GM13976 (cell line): ENCODE measurements at places on chromosomes 4 and X.
A peak's percentile ranks its signal among the peaks of the same experiment; 100 is the strongest.

- DNase-seq, result no peak
Measured at GRCh38 chr4:7625071-7625470, 190.3 kb upstream of the PSAPL1 start.

DNA sequence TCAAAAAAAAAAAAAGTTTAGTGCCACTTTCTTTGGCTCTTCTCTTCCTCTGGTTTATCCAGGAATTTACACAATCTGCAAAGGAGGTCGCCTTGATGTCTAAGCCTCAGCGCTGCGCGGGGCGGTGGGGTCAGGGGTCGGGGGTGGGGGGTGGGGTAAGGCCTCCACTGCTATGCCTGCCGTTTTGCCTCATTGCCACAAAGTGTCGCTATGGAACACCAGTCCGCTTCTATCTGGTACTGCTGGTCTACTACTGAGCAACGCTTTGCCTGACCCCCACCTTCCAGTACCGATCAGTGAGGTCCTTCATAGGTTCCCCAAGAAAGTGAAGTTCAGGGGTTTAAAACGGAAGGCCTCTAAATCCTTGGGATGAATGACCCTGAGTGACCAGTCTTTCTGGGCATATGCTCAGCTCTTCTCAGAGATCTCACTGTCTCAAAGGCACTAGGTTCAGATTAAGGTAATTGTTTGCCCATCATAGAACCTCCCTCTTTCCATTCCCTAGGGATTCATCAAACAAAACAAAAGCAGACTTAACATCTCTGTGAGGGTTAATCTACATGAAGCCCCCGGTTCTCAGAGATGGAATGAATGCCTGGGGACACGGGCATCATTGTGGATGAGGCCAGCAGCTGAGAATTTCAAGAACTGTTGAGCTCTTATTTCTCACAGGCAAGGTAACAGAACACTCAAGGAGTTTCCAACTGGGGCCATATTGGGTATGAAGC is 16.9 kb upstream of the TSR2 start:
- DNase-seq, result peak; percentile 44

GRCh38 chrX:46327566-46328115 is 217.6 kb downstream of the ZNF674 start:
- DNase-seq, result no peak

- no peak for DNase-seq
Measured at GRCh38 chrX:57752866-57753265, 72.8 kb upstream of the NLRP2B start.

DNA sequence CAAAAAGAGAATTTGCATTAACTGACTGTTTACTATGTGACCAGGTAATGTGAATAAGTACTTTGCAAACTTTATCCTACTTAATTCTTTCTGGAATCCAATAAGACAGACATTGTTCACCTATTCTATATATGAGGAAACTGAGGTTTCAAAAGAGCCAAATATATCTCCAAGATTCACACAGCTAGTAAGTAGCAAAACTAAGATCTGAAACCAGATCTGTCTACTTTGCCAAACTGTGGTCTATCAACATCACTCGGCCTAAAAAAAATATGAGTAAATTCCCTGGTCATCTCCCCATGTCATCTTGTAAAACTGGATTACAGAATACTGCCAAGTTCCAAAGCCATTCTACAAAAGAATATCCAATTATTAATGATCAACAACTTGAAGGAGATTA is 52.8 kb downstream of the ANAPC10 start:
- no peak for DNase-seq
